Endothelial cell of umbilical vein (primary cell): ENCODE measurements at places on chromosomes 12 and 14. TPM values are rescaled to one million over a fixed set of nuclear protein-coding genes. Genes with fewer than 3 reads are reported as not detected.

The C12orf54 gene
- total RNA-seq = not detected in 2 replicates

The FGD6 gene
- total RNA-seq = 14.0 and 17.8 TPM in 2 replicates

The TAS2R10 gene
- total RNA-seq = 0.66 TPM in 1 of 2 replicates, not detected in the other

The GPATCH2L gene
- 40.0 and 47.4 TPM in 2 replicates for total RNA-seq

The NGDN gene
- 36.3 and 36.5 TPM in 2 replicates for total RNA-seq

The WASHC3 gene
- 26.1 and 27.8 TPM in 2 replicates for total RNA-seq

The A2ML1 gene
- total RNA-seq = not detected in 2 replicates

The CDCA3 gene
- total RNA-seq = 44.3 and 44.8 TPM in 2 replicates

The TGM1 gene
- total RNA-seq = 3.4 and 3.9 TPM in 2 replicates

The HOXC4 gene
- 0.58 TPM in 1 of 2 replicates, not detected in the other for total RNA-seq

The KIF26A gene
- 9.5 and 10.7 TPM in 2 replicates for total RNA-seq

The CLEC6A gene
- not detected in 2 replicates for total RNA-seq

The TCL1A gene
- not detected in 2 replicates for total RNA-seq

The SYT10 gene
- total RNA-seq = not detected in 2 replicates

The COQ5 gene
- 19.7 and 27.2 TPM in 2 replicates for total RNA-seq

The KIF5A gene
- 0.12 and 0.35 TPM in 2 replicates for total RNA-seq

The CPNE6 gene
- not detected in 2 replicates for total RNA-seq

The TGFB3 gene
- total RNA-seq = 5.4 and 6.0 TPM in 2 replicates

The SIRT4 gene
- 1.2 and 1.4 TPM in 2 replicates for total RNA-seq

The PPP1R36 gene
- 0.51 and 0.60 TPM in 2 replicates for total RNA-seq

The RECQL gene
- 50.3 and 51.4 TPM in 2 replicates for total RNA-seq

The CFAP251 gene
- 4.0 and 6.0 TPM in 2 replicates for total RNA-seq

The SYCP3 gene
- total RNA-seq = 0.25 and 0.29 TPM in 2 replicates

The PWP1 gene
- 68.6 and 70.8 TPM in 2 replicates for total RNA-seq

The FAR2 gene
- total RNA-seq = 61.7 and 66.3 TPM in 2 replicates

The TCL1B gene
- total RNA-seq = not detected in 2 replicates

The HECTD1 gene
- 173 and 181 TPM in 2 replicates for total RNA-seq

The KRT86 gene
- not detected in 2 replicates for total RNA-seq

The DTD2 gene
- 10.8 and 14.4 TPM in 2 replicates for total RNA-seq

The C14orf180 gene
- total RNA-seq = not detected in 2 replicates

The KRT72 gene
- total RNA-seq = not detected in 2 replicates

The PAX9 gene
- 0.44 and 4.8 TPM in 2 replicates for total RNA-seq

The CAPZA3 gene
- not detected in 2 replicates for total RNA-seq

The AMN gene
- total RNA-seq = not detected in 2 replicates
